ENCODE measurements at places on chromosomes 11 and 22. TPM values are rescaled to one million over a fixed set of nuclear protein-coding genes. Genes with fewer than 3 reads are reported as not detected.

GRCh38 chr22:49406047-49406650 lies 421.5 kb downstream of the BRD1 start:
- no peak overlapping the region for H3K4me3 ChIP-seq
- H3K27me3 ChIP-seq: no peaks in the 10 kb centered on the region

DNA sequence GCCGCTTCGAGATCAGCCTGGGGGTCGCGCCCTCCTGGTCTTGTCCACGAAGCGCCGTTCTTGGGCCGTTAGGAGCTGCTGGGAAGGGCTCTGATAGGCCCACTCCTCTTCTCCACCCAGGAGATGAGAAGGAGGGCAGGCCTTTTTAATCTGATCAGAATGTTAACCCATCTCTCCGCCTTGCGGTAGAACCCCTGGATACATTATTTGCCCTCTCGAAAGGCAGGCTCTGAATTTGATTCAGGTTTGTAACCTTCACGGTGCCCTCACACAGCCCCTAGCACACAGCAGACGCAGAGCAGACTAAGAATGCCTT lies at the start of gene CCDC83:
TSS of gene CCDC83 (plus strand) at position 43 of the 316 bp plus-strand sequence. CDS start 9,741 bp downstream, outside the sequence.
- H3K27ac ChIP-seq: peak within 1 kb of the TSS; percentile 82
- peaks cover 12% of the 10 kb centered on the region for H3K4me1 ChIP-seq
- H3K27me3 ChIP-seq: peaks cover 3% of the 10 kb centered on the region
- no peak for DNase-seq
- peaks cover 8% of the 10 kb centered on the region for H3K36me3 ChIP-seq

- H3K36me3 ChIP-seq: peaks cover 8% of the 10 kb centered on the region
- no peak overlapping the region for H3K4me3 ChIP-seq
- DNase-seq: no peak
- H3K4me1 ChIP-seq: peaks cover 76% of the 10 kb centered on the region
These were observed 40.3 kb downstream of the GALNT18 start for GRCh38 chr11:11581481-11581880.

GRCh38 chr11:103980108-103980507 lies 56.3 kb upstream of the DDI1 start:
- no peaks in the 10 kb centered on the region for H3K27me3 ChIP-seq
- no peak overlapping the region for H3K27ac ChIP-seq
- DNase-seq: no peak
- no peaks in the 10 kb centered on the region for H3K4me1 ChIP-seq
- H3K36me3 ChIP-seq: no peaks in the 10 kb centered on the region
- no peak overlapping the region for H3K4me3 ChIP-seq

DNA sequence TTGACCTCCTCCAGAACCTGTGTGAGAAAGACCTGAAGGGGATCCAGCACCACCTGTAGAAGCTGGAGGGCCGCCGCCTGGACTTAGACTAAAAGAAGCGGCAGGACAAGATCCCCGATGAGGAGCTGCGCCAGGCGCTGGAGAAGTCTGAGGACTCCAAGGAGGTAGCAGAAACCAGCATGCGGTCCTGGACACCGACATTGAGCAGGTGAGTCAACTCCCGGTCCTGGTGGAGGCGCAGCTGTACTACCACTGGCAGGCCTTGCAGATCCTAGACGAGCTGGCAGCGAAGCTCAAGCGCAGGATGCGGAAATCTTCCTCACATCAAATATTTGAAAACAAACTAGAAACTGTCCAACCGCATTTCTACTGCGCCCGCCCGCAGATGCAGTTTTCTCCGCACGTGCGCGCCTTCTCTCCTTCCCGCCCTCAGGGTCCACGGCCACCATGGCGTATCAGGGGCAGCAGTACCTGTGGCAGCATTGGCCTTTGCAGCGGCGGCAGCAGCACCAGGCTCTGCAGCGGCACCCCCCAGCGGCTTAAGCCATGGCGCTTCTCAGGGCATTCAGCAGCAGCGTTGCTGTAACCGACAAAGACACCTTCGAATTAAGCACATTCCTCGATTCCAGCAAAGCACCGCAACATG lies 10.2 kb downstream of the CLDN25 start:
- no peaks in the 10 kb centered on the region for H3K36me3 ChIP-seq
- no peak for DNase-seq
- H3K27me3 ChIP-seq: no peaks in the 10 kb centered on the region
- H3K27ac ChIP-seq: no peak overlapping the region

- no peaks in the 10 kb centered on the region for H3K4me1 ChIP-seq
- DNase-seq: no peak
- H3K27me3 ChIP-seq: peaks cover 6% of the 10 kb centered on the region
- no peak overlapping the region for H3K4me3 ChIP-seq
These were observed 412.7 kb downstream of the SOX6 start for GRCh38 chr11:15943418-15944197.

RAB39A gene
- total RNA-seq: 2.4 TPM

MS4A1 gene
- not detected for total RNA-seq

AHNAK gene
- 136 TPM for total RNA-seq

Data from endothelial cell (in vitro differentiated cells).